ENCODE measurements at places on chromosomes 3 and 15.

- DNase-seq: no peak
Observed at GRCh38 chr15:89542369-89542768, 32.9 kb upstream of the TICRR start.

- no peak for DNase-seq
Observed at GRCh38 chr3:88046766-88047165, 12.0 kb downstream of the CGGBP1 start.

DNA sequence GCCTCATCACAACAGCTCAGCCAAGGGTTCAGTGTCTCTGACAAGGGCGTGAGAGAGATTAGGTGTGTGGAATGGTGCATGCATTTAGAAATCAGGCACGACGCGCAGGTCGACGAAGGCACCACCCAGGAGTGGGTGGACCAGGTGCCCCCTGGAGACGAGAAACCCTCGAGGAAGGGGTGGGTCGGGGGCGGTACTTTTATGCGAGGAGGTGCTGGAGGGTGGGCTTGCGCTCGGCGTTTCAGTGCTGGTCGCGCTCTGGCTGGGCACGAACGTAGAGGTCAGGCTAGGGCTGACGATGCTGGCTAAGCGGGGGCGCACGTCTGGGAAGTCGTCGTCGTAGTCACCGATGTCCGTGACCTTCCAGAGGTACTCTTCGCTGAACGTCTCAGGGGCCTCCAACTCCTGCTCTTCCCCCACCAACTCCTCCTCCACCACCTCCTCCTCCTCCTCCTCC lies 393 bp downstream of the ERICH6 start:
- peak; percentile 40 for DNase-seq

DNA sequence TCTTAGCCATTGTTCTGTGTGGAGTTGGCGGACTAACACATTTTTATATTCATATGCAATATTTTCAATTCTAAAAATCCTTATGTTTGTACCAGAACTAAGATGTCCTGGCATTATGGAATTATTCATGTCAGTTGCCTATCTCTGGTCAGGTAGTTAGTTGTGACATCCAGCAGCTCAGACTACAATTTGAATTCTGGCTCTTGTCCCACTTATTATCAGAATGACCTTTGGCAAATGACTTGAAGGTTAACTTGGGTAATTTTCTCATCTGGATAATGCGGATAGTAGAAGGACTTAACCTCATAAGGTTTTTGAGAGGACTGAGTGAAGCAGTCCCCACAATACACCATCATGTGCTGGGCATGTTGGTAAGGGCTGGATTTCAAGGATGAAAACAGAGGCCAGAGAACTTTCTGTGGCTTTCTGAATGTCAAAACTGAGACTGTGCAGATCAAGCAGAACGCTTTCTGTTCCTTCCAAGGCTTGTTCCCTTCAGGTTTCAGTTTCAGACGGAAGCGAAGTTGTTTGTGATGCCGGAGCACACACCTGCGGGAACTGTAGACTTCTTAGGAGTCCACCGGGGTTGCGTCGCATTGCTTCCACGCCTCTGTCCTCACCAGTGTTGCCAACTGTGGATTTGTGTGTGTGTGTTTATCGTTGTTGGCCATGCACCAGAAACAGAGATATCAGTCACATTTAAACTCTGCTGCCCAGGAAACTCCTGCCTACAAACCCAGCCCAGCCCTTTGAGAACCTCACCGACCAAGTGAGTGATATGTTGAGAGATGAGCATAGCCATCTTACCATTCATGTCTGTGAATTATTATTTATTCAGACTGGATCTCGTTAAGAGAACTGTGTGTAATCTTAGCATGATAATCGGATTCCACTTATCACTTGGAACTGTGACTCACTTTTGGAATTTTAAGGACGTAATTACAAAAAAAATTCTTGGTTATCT lies 76.0 kb downstream of the PTPRG start:
- no peak for DNase-seq
